ENCODE measurements at places on chromosomes 5 and 9.

DNA sequence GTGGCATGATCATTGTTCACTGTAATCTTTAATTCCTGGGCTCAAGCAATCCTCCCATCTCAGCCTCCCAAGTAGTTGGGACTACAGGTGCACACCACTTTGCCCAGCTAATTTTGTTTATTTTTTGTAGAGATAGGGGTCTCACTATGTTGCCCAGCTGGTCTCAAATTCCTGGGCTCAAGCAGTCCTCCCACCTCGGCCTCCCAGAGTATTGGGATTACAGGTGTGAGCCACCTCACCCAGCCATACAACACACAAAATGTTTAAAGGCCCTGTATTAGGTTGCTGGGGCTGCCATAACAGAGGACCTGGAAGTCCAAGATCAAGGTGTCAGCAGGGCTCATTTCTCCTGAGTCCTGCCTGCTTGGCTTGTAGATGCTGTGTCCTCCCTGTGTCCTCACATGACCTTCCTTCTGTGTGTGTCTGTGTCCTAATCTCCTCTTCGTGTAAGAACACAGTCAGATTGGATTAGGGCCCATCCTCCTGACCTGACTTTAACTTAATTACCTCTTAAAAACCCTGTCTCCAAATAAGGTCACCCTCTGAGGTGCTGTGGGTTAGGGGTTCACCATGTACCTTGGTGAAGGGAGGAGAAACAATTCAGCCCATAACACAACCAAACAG lies 5.4 kb downstream of the UBE2QL1 start:
- no peak for DNase-seq

GRCh38 chr5:77683171-77683732 lies 44.7 kb upstream of the OTP start:
- DNase-seq, result no peak

DNA sequence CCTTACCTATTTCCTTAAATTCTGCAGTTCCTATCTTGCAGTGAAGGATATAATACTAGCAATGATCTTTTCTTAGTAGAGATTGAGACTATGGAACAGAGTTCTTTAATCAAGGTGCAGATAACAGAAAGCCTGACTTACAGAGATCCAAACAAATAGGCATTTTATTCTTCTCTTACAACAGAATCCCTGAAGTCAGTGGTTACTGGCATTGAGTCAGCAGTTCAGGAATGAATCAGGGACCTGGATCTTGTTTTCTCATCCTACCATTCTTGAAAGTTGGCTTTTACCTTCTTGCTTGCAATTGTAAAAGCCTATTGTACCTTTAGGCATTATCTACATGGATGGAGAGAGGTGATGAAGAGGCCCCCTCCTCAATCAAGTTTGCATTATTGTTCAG lies 47.5 kb upstream of the TLE4 start:
- no peak for DNase-seq

DNA sequence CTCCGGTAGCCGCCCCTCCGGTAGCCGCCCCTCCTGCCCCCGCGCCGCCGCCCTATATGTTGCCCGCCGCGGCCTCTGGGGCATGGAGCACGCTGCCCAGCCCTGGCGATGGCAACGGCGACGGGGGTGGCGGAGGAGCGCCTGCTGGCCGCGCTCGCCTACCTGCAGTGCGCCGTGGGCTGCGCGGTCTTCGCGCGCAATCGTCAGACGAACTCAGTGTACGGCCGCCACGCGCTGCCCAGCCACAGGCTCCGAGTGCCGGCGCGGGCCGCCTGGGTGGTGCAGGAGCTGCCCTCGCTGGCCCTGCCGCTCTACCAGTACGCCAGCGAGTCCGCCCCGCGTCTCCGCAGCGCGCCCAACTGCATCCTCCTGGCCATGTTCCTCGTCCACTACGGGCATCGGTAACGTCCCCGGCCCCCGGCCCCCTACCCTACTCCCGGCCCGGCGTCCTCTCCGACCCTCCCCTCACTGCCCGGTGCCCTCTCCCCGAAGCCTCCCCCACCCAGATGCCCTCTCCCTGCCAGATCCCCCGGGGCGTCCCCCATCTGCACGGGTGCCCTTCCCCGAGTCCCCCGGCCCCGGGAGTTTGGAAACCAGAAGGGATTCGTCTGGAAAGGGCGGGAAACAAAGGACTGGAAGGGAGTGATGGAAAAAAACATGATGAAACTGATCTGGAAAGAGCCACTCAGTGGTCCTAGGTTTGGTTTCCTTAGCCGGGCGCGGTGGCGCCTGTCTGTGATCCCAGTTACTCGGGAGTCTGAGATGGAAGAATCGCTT lies 417 bp downstream of the SRD5A1 start:
- peak; percentile 52 for DNase-seq

DNA sequence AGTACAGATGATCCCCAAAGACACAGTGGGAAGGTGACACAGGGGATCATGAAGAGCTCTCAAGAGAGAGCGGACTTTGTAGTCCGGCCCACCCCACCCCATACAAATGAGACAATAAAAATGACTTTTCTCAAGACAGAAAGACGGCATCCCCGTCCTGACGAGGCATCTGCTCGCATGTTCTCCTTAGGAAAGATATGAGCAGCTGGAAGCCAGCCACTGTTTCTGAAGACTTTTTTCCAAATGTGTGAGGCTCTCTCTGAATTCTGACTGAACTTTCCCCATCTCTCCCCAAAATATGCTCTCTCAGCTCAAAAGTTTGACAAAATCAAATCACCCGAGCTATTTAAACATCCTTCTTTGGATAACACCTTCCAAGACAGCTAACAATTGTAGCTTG lies 105.2 kb downstream of the RFK start:
- no peak for DNase-seq

DNA sequence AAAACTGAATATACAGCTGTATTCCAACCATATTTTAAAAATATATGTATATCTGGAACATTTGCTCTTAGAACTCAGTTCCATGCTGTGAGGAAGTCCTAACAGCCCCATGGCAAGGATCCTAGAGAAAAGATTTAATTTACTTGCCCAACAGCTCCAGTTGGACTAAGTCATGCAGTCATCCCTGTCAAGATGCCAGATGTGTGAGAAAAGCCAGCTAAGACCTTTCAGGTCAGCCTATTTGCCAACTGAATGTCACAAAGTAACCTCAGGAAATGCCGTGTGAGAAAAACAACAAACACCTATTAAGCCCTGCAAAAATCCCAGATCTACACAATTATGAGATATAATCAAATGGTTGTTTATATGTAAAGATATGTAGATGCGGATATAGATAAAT lies 416.3 kb downstream of the NR2F1-AS1 start:
- DNase-seq, result no peak

- no peak for DNase-seq
Measured at GRCh38 chr5:171969288-171969880, 37.1 kb downstream of the FBXW11 start.

DNA sequence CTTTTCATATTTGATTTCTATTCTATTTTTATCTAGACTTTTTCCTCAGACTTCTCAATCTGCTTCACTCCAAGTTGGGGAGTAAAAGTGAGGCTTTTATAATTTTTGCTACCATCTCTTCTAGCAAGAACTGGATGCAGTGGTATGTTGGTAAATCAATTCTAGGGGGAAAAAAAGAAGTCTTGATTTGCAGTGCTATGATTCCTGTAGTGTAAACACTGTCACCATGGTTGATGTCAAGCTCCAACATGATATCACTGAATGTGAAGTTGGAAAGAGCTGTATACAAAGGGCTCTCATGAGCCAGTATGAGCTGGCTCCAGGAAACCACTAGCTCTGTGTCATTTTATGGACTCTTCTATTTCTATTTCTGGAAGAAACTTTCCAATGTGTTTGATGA lies 439.2 kb downstream of the NTRK2 start:
- DNase-seq, result no peak

GRCh38 chr5:158375531-158375930 lies 516.6 kb upstream of the CLINT1 start:
- DNase-seq, result no peak

GRCh38 chr9:129946246-129946995 lies 96.6 kb downstream of the FNBP1 start:
- no peak for DNase-seq

DNA sequence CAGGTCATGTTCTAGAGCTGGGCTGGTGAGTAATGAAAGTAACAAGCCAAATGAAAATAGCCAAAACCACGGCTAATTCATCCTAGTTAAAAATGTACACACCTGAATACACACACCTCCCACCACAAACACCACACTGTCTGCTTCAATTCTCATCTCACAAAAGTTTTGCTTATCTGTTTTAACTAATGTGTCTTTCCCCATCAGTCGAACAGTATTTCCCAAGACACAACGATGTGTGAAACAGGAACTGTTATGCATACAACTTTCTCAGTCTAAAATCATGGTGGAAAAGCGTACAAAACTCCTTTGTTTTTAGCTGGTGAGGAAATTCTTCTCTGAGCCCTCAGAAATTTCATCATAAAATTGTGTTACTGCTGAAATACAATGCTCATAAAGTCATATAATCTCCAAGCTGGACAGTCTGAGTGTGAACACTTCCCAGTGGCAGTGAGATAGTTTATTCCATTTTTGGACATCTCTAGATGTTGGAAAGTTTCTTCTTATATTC lies 242.4 kb downstream of the EFNA5 start:
- no peak for DNase-seq

GRCh38 chr5:36363101-36363500 lies 61.4 kb upstream of the RANBP3L start:
- DNase-seq, result no peak

GRCh38 chr5:149071216-149071615 lies 8.4 kb upstream of the SH3TC2 start:
- DNase-seq, result no peak

GRCh38 chr9:133725886-133726285 lies 12.3 kb downstream of the SARDH start:
- DNase-seq, result no peak

- DNase-seq, result no peak
Measured at GRCh38 chr9:136539427-136540421, 6.1 kb downstream of the NOTCH1 start.

DNA sequence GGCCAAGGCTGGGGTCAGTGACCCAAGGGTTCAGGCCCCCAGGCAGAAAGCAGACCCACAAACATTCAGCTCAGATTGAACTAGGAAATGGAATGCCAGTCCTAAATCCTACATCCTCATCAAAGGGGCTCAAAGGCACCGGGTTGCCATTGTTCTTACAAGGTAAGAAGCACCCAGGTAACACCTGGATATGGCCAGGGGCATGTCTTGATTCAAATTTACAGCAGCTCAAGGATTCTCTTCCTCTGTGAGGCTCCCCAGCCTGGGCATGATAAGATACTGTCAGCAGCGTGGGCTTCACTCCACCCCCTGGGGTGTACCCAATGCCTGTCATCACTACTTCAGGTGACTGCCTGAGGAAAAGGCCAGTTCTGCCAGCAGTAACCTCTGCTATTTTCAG lies 92.1 kb upstream of the FSTL4 start:
- no peak for DNase-seq

DNA sequence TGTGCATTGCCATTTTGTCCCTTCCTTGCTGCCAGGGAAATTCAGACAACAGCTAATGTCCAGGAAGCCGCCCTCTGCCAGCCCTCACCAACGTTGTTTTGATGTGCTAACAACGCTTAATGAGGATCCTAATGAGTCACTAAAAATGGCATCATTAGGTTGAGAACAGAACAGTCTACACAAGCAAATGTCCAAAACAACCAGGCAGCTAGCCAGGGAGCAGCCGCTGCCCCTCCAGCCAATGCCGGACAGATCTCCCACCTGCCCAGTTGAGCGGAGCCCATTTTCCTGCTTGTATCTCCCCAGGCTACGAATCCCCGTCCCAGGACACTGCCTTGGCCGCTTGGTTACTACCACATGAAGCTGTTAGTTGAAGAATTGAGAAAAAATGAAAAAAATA lies 40.4 kb upstream of the UNC5A start:
- DNase-seq, result no peak

DNA sequence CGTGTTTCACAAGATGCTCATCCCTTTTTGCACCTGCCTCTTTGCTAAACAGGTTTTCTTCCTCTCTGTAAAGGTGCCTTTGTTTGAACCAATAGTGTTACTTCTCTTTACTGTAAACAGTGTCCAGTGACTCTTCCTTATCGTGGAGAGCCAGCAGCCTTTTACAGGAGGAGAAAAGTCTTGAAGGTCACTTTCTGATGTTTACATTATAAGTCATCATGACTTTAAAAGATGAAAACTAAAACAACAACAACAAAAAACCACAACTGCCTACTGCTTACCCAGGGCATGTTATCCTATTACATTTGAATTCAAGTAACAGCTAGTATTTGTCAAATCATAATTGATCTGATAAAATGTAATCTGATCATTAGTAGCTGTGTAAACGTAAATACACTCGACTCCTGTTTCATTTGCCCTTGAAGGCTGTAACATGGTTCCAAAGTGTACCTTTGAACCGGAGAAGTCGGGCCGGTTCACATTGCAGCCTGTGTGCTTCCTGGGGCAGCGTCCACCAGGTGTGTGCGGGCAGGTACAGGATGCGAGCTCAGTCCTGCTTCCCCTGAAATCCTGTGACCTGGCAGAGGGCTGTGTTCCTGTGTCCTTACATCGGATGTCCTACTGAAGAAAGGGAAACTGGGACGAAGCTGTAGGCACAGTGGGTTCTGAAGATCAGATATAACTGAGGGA lies 118.1 kb downstream of the C9orf152 start:
- peak; percentile 26 for DNase-seq

- no peak for DNase-seq
Measured at GRCh38 chr5:2263763-2264162, 381.0 kb upstream of the IRX4 start.

- DNase-seq, result peak; percentile 50
Measured at GRCh38 chr9:83061990-83062650, 822 bp downstream of the RASEF start.

DNA sequence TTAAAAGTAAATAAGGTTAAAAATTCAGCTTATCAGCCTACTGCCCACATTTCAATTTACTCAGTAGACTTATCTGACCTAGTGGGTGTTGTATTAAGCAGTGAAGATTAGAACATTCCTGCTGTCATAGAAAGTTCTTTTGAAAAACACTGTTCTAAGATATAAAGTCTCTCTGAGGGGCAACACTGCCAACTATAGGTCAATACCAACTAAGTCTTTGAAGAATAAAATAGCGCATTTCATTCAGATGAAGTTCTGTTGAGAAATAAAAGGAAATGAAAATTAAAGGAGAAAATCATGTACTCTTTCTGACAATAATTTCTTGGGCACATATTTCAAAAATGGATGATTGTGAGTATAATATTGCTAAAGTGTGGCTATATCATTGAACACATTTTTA lies 86.8 kb downstream of the PTPRD start:
- no peak for DNase-seq

DNA sequence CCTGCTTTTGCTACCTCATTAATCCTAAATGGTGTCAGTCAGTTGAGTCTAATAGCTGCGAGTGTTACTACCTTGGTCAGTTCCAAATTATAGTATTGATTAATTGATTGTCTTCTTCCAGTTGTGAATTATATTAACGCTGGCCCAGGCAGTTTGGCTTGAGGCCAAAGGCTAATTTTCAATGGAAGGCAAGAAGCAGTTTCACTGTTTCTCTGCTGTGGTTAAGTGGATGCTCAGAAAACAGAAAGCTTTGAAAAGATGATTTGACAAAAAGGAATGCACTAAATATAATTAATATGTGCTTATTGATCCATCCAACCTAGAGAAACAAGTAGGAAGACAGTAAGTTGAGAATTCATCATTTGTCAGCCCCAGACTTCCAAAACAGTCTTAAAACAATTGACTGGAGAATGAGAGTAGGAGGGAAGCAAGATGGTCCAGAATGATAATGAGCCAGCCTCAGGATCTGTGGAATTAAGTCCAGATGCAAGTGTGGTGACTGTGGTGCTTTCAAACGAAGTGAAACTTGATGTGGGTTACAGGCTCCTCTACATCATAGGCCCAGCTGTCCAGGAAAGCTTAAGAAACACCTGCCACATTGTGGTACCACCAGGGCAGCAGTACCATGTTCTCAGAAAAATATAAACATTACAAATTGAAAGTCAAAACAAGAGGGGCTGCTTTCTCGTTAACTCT lies 1371.0 kb upstream of the DMAC1 start:
- DNase-seq, result no peak
